ENCODE measurements at places on chromosomes 12 and 14. TPM values are rescaled to one million over a fixed set of nuclear protein-coding genes. Genes with fewer than 3 reads are reported as not detected.

The SIX6 gene
- not detected for total RNA-seq

GRCh38 chr12:63985456-63985855 is 141.0 kb downstream of the SRGAP1 start:
- DNase-seq, result no peak

The KRT78 gene
- total RNA-seq, result not detected

- DNase-seq, result no peak
Measured at GRCh38 chr12:41970744-41971143, 173.9 kb downstream of the GXYLT1 start.

DNA sequence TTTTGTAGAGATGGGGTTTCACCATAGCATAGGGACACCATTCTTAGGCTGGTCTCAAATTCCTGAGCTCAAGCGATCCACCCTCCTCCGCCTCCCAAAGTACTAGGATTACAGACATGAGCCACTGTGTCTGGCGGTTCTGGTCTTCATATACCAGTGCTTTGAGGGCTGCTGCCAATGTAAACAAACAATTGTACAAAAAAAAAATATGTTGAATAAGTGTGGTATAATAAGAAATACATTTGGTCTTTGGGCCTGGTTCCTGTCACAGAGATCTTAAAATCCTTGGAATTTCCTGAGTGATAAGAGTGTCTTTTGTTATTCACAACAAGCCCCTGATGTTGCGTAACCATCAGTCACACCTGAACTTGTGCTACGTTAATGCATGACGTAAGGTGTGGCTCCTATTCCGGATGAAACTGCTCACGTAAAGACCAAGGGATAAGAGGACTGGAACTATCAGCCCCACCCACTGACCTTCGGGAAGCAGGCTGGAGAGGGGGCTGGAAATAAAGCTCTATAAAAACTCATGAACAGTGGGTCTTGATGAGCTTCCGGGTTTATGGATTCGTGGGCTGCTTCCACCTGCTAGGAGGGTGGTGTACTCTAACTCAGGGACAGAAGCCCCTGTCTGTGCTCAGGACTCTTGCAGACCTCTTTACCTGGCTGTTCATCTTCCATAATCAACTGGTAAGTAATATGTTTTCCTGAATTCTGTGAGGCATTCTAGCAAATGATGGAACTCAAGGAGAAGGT is 16.5 kb upstream of the RIMKLB start:
- DNase-seq, result no peak

The TMEM233 gene
- total RNA-seq, result not detected

GRCh38 chr14:87050421-87050820 is 942.6 kb downstream of the GALC start:
- DNase-seq, result no peak

The DGKA gene
- total RNA-seq, result 14.0 TPM
